ENCODE measurements at places on chromosomes 16 and 17.

DNA sequence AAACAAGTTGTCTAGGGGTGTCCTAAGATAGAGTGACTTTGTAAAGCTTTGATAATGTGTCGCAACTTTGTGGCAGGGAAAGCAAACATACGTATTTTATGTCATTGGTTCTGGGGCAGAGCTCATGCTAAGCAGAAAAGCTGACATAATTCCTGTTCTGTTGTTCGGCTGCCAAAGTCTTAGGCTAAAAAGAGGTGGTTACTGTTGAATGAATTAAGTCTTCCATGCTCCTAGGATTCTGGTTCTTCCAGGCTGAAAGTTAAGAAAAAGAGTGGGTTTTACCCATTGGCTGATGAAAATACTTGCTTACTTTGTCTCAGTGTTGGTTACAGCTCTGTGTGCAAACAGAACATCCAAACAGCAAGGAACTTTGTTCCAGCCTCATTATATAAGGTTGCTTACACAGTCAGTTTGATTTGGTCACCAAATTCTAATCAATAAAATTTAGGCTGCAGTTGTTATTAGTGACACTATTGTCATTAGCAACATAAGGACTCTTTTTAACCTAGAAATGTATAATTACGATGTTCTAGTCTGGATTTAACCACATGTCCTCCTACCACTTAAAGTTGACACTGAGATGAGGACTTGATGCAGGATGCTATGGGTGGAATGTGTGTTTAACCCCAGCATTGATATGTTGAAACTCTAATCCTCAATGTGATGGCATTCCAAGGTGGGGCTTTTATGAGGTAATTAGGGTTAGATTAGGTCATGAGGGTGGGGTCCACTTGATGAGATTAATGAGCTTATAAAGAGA is 114.0 kb upstream of the GOT2 start:
- no peak for DNase-seq

DNA sequence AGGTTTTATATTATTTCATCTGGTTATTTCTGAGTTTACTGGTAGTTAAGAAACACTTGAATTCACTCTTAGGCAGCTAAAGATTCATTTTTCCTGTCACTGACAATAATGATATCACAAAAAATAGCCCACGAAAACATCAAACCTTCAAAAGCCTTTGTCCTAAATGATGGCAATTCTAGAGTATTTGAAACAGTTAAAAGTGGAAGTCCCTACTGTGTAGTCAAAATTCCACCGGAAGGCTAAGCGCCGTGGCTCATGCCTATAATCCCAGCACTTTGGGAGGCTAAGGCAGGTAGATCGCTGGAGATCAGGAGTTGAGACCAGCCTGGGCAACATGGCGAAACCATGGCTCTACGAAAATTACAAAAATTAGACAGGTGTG is 103.5 kb downstream of the HIC1 start:
- no peak for DNase-seq

- no peak for DNase-seq
Measured at GRCh38 chr17:8382052-8382879, 727 bp downstream of the RPL26 start.

GRCh38 chr17:20961586-20961985 is 81.2 kb downstream of the USP22 start:
- no peak for DNase-seq

- DNase-seq, result peak; percentile 36
Measured at GRCh38 chr17:48505788-48506187, 25.0 kb downstream of the HOXB1 start.

DNA sequence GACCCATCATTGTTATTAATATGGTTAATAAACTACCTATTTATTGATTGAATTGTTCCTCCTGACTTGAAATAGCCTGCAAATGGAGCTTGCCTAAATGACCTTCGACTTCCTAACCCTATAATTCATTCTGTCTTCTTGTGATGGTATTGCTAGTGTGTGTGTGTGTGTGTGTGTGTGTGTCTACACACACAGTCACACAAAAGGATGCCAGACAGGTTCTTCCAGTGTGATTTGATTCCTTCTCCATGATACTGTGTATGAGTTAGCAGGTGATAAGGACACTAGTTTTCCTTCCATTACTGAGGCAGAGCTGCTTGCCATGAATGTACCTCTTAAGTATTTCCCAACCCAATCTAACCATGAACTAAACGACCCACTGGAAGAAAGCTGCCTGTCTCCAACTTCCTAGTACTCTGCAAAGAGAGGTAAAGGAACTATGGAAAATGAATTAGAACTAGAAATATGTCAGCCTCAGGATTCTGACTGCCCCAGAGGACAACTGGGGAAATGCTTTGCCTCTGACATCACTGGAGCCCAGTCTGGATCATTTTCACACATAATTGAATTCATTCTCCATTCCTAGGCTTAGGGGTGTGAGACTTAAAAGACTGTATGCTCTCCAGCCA is 3.5 kb upstream of the CDC6 start:
- no peak for DNase-seq

- DNase-seq, result peak; percentile 70
Measured at GRCh38 chr16:56193951-56194726, 2.9 kb downstream of the GNAO1 start.

DNA sequence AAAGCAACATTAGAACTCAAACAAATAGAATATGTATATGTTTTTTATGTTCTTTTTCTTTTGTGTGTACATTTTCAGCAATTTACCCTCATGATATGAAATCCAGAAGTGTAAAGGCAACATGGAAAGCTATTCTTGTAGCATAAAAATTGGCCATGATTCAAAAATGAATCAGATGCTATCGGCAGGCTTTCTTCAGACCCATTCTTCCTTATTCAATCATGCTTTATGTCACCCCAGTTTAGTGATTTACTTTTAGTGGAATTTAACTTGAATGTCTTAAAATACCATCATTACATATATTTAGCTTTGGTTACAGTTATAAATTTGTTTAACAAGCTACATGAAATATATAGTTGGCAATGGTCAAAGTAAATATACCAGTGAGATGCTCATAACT is 21.4 kb upstream of the SMIM36 start:
- no peak for DNase-seq
